ENCODE measurements at places on chromosomes 7 and 10. TPM values are rescaled to one million over a fixed set of nuclear protein-coding genes. Genes with fewer than 3 reads are reported as not detected.

The SPDYE2 gene
- total RNA-seq: 0.15 TPM

The PTF1A gene
- total RNA-seq: not detected

The PARP12 gene
- total RNA-seq: 76.0 TPM

The GALNT17 gene
- total RNA-seq: not detected

The KCNH2 gene
- total RNA-seq: 0.73 TPM

The GPR26 gene
- total RNA-seq: not detected

The ENKUR gene
- not detected for total RNA-seq

The C10orf53 gene
- total RNA-seq: not detected

The ZNF282 gene
- total RNA-seq: 25.2 TPM

The THSD7A gene
- total RNA-seq: not detected

The LIPJ gene
- total RNA-seq: not detected

The CYP26C1 gene
- not detected for total RNA-seq

The CAPZA2 gene
- total RNA-seq: 127 TPM

The AGR3 gene
- not detected for total RNA-seq

The ANKRD30A gene
- total RNA-seq: not detected

The TMEM213 gene
- total RNA-seq: 0.26 TPM

The GJD4 gene
- total RNA-seq: not detected

The CALML5 gene
- not detected for total RNA-seq

The SEC31B gene
- total RNA-seq: 272 TPM

The KLF14 gene
- not detected for total RNA-seq

The OGDH gene
- total RNA-seq: 98.8 TPM

The ITGB8 gene
- not detected for total RNA-seq

The TLL2 gene
- not detected for total RNA-seq

The OR2A7 gene
- 3.7 TPM for total RNA-seq

The FKBP9 gene
- total RNA-seq: 0.78 TPM

The CCL26 gene
- total RNA-seq: not detected

The TMEM184A gene
- not detected for total RNA-seq

The SP8 gene
- total RNA-seq: not detected

The ITPRID1 gene
- not detected for total RNA-seq

The LIPN gene
- not detected for total RNA-seq

The AKR1C4 gene
- total RNA-seq: not detected

The HIBADH gene
- 14.0 TPM for total RNA-seq

The NPTX2 gene
- total RNA-seq: not detected

The AKR1C8 gene
- 0.91 TPM for total RNA-seq

The HNRNPH3 gene
- 107 TPM for total RNA-seq

The SH2B2 gene
- total RNA-seq: 1.4 TPM

The NPSR1 gene
- not detected for total RNA-seq

The SLC26A5 gene
- not detected for total RNA-seq

The FFAR4 gene
- total RNA-seq: not detected

The FZD1 gene
- 0.73 TPM for total RNA-seq

The SORBS1 gene
- 0.35 TPM for total RNA-seq

The GET4 gene
- total RNA-seq: 39.9 TPM

The CCDC146 gene
- 5.3 TPM for total RNA-seq

The DHX32 gene
- 15.2 TPM for total RNA-seq

The OR2A42 gene
- not detected for total RNA-seq

The MRLN gene
- total RNA-seq: not detected

Measured in activated naive CD4-positive, alpha-beta T cell treated with anti-CD3 and anti-CD28 coated beads, Interleukin-2, amount 10 ng/mL, durations not matched to agents 5 hours and 36 hours (primary cell).